Activated CD4-positive, CD25-positive, alpha-beta regulatory T cell (primary cell): ENCODE measurements at places on chromosomes 4 and X.

DNA sequence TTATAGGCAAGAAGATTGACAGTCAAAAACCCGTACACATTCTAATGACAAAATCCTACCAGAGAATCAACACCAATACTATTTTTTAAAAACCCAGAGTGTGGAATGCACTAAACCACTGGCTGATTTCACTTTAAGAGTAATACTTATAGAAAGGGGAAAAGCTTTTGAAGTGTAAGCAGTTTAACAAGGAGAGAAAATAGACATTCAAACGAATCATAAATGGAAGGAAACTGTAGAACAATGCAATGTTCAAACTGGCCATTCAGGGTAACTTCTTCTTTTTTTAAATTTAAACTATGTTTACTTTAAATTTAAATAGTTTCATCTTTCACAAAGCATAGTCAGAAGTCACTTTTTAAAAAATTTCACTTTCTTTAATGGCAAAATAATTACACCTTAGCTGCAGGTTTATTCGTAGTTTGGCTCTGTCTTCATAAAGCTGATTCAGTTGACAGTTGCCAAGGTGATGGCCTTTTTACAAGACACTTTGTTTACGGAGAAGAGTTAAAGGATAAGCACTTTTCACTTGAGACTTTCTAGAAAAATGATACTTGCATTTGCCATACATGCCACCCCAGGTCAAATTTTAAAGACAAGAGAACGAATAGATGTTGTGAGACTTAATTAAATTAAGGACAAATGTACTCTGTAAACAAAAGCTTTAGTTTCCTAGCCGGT lies 82.4 kb upstream of the KLF3 start:
- DNase-seq = no peak

DNA sequence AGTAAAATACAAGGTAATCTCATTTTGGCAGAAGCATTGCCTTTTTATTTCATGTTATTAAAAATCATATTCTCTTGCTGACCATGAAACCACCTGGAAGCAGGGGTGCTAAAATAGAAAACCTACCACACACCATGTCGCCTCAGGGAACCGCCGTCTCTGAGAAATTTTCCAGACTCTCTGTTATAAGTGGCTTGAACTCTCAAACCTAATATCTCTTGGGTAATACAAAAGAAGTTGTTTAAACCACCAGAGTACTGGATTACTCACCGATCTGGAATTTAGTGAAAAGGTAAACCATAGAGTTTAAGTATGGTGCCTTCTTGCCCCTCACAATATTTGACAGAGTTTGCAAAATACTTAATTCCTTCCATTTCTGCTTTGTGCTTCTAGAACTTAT lies 27.7 kb downstream of the ENPP6 start:
- DNase-seq = no peak

- no peak for DNase-seq
Measured at GRCh38 chr4:37922328-37922727, 31.4 kb downstream of the TBC1D1 start.

DNA sequence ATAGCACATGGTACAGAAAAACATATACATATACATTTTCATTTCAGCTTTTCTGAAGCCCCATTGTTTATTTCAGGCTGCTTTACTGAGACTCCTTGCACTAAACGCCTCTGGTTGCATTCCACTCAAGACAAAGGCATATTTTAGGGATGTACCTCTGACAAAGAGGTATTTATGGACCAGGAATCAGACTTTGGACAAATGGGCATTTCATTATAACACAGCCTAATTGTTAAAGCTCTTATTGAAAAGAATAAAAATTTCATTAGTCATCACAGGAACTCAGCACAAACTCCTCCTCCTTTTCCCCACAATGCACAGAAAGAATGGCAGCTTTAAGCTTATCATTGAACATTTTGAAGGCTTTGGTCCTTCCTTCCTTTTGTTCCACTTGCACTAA lies 62.9 kb upstream of the UGT8 start:
- no peak for DNase-seq

DNA sequence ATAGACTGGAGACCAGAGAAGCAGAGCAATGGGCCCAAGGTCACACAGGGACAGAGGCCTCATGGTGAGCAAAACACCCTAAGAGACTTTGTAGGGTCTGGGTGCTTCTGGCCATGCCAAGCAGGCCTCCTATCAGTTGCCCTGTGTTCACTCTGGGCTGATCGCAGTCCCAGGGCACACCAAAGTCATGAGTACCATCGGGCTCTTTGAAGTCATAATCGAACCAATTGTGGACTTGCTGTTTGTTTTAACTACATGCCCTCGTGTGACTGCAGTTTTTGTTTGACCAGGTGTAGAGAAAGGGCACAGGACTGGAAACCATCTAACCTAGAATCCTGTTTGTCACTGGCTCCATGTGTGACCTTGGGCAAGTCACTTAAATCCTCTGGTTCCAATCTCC lies 172.5 kb upstream of the CPEB2 start:
- no peak for DNase-seq

DNA sequence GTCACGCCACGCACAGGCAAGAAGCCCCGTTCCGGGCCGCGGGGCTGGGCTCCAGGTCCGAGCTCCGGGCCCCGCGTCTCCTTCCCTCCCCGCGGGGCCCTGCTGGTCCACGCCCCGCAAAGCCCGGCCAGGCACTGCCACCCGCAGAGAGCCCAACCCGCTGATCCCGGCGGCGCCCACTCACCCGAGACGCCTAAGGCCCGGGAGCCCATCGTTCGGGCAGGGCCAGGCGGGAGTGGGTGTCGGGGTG lies 870 bp downstream of the PDZD4 start:
- DNase-seq = no peak

- DNase-seq = no peak
Measured at GRCh38 chrX:43679778-43680177, 23.7 kb downstream of the MAOA start.

DNA sequence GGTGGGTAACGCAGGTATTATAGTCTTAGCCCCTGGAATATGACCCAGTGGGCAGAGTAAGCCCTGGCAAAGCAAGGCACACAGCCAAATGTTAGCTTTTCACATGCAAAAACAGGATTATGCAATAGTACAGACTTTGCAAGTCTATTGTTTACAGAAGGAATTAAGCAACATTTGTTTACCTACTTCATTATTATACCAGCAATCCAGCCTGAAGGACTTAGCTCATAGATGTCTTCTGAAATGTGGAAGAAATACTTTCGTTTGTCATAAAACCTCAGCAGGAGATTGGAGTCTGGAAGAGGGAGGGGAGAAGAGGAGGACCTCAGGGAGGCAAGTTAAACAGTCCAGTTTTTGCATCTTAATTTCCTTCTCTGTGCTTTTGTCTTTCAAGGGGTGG lies 226.7 kb upstream of the CENPE start:
- no peak for DNase-seq

DNA sequence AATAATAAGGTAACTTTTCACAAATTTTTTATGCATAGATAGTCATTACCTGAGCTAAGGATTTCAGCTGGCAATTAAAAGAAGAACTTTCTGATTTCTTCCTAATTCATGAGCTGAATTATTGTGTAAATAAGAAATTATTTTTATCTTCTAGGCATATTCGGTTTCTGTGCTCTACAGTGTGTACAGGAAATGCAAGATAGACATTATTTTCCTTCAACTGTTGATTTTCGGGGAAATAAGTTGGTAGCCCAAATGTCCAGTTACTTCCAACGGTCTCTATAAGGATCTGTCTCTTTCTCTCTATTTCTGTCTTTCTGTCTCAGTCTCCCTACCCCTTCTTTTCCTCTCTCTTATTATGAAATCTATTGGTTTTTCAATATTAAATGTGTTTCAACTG lies 137.3 kb upstream of the CLNK start:
- no peak for DNase-seq

GRCh38 chrX:153908219-153908860 lies 3.9 kb downstream of the AVPR2 start:
- DNase-seq = no peak

GRCh38 chr4:68361146-68361589 lies 11.3 kb upstream of the YTHDC1 start:
- no peak for DNase-seq

DNA sequence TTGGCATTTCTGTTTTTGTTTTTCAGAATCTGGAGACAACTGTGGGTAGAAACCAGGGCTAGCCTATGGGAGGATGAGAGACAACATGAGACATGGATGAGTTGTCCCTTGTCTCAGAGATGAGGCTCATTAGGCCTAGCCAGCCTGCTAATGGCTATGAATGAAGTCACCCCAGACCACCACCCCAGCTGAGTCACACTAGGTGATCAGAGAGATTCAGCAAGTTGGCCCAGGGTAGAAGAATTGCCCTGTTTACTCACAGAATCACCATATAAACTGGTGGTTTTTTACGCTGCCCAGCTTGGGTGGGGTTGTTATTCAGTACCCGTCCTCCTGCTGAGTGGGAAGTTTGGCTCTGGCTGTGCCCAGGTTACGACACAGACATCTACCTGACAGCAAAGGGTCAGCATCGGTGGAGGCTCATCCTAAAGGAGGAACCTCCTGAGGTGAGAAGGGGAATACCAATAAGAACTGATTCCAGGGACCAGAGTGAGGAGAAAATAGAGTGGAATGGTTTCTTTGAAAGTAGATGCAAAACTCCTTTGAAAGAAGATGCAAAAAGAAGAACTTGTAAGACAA lies 17.2 kb upstream of the ARSJ start:
- DNase-seq = no peak

GRCh38 chrX:17590892-17591740 lies 146.2 kb upstream of the SCML1 start:
- no peak for DNase-seq

DNA sequence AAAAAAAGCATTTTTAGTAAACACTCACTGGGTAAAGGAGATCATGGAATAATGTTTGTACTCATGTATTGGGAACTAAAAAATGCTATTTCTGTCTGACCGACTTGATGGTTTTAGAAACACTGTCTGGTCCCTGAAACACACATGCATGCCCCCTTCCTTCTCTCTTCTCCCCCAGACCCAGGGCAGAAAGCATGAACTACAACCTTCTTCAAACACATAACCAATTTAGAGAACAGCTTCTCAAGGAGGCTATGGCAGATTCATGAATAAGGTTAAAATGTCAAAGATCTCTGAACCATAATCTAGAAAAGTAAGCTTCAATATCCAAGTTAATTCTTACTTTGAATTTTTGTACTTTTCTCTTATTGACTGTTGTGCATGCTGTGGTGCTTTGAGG lies 6.0 kb downstream of the CCNA2 start:
- no peak for DNase-seq

GRCh38 chr4:102169345-102169744 lies 175.9 kb downstream of the SLC39A8 start:
- DNase-seq = no peak

DNA sequence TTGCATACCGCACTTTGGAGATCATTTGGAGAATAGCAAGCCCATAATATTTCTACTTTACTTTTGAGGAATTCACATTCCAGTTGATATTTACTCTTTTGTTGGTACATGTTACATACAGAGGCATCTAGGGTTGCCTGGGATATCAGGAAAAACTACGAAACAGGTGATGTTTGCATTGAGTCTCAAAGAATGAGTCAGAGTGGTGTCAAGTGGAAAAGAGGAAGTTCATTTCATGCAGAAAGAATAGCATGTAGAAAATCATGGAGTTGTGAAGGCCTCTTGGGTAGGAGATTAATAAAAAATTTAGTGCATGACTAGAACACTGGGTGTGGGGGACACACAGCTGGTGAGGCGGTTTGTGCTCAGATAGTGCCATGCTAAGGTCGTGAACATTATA lies 33.5 kb upstream of the ELOVL6 start:
- DNase-seq = no peak

GRCh38 chr4:37981844-37982720 lies 21.9 kb downstream of the PTTG2 start:
- no peak for DNase-seq

- DNase-seq = no peak
Measured at GRCh38 chrX:120428309-120428708, 40.8 kb downstream of the LAMP2 start.

GRCh38 chrX:25028726-25029125 lies 13.0 kb upstream of the ARX start:
- DNase-seq = no peak

DNA sequence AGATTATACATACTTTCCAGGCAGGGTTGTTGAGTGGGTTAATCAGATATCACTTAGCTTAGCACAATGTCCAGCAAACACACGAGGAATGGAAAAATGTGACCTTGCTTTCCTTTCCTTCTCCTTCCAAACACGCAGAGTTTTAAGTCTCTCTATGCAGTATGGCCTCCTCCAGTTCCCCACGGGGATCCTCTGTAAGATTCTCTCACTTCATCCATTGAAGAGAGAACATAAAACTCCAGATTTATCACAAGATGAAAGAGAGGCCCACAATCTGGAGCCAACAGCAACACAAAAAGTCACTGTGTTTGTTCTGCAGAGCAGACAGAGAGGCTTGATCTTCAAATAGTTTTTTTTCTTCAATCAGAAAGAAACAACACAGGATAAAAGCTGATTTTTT lies 336.8 kb upstream of the CLNK start:
- no peak for DNase-seq

- DNase-seq = no peak
Measured at GRCh38 chr4:8032381-8032780, 92.7 kb upstream of the AFAP1 start.

DNA sequence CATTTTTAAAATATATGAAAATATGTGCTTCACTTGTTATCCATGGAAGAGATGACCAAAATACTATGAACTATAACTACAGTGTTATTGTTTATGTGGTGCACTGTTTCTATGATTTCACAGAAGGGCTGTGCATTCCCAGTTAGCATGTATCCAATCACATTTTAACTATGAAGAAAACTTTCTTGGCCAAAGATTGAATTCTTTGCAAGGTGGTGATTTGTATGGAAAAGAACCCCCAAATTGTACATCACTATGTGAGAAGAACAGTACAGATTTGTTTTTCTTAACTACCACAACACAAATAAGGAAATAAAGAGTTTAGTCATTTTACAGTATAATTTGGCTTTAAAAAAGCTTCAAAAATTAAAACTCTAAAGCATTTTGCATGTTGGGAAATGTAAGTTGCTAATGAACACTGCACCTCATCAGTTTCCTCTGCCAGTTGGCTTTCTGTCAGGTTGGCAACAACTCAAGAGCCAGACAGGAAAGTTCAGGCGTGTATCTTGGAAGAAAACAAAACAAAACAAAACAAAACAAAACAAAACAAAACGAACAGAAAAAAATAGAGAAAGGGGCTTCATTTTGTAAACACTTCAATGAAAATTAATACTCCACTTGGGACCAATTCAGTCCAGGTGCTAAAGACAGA lies 237.0 kb downstream of the SCFD2 start:
- no peak for DNase-seq

- no peak for DNase-seq
Measured at GRCh38 chrX:148043271-148043855, 62.2 kb downstream of the FMR1NB start.

- no peak for DNase-seq
Measured at GRCh38 chrX:13933851-13934250, 95.8 kb downstream of the GEMIN8 start.

- no peak for DNase-seq
Measured at GRCh38 chrX:9227276-9227675, 193.3 kb upstream of the FAM9B start.

GRCh38 chrX:135505351-135505750 lies 15.1 kb upstream of the INTS6L start:
- no peak for DNase-seq

GRCh38 chrX:17266136-17266535 lies 108.9 kb upstream of the NHS start:
- no peak for DNase-seq

GRCh38 chr4:183422962-183423631 lies 21.3 kb upstream of the CDKN2AIP start:
- no peak for DNase-seq

GRCh38 chr4:142396279-142396678 lies 449.8 kb downstream of the INPP4B start:
- DNase-seq = no peak
